ENCODE measurements at places on chromosomes 2 and 18.

- no peak for DNase-seq
Observed at GRCh38 chr18:49258938-49259337, 201.5 kb downstream of the DYM start.

DNA sequence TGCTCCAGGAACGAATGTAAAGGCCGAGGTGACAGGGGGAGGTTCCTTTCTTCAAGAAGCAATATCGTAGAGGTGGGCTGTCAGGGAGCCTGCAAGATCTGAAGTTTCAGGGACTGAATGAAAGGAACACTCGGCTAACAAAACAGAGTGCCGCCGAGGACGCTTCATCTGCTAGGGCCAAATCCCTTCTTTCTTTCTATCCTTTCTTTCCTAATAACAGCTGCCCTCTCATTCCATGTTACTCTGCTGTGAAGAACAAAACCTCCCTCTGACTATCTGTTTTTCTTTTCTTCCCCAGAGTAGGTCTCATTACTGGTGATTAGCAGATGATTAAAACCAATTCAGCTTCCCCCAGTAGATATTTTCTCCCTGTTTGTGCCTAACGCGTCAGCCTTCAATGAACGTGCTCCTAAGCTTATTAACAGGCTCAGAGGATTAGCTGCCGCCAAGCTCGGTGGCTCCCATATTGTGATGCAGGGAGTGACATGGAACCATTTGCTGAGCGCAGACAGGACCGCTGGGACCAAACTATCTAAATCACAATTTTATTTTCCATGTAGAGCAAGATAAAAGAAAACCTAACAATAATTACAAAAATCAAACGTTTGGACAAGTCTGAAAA lies 414.6 kb downstream of the TMEM182 start:
- DNase-seq = no peak

GRCh38 chr2:14451312-14451711 lies 181.2 kb upstream of the LRATD1 start:
- no peak for DNase-seq

DNA sequence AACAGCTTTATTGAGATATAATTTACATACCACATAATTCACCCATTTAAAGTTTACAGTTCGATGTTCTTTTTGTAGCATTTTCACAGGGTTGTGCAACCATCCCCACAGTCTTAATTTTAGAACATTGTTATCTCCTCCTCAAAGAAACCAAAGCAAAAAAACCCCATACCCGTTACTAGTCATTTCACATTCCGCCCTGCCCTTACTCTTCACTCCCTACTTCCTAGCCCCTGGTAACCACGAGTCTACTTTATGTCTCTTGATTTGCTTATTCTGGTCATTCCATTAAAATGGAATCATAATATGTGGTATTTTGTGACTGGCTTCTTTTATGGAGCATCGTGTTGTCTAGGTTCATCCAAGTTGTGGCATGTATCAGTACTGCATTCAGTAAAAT lies 137.7 kb downstream of the TANC1 start:
- DNase-seq = no peak

GRCh38 chr2:28350791-28351285 lies 41.8 kb upstream of the FOSL2 start:
- DNase-seq = no peak

GRCh38 chr18:62777814-62778213 lies 62.5 kb downstream of the PHLPP1 start:
- DNase-seq = no peak

All from activated T-cell treated with anti-CD3 and anti-CD28 coated beads for 1 hour (primary cell).